Smooth muscle cell of the coronary artery (primary cell): ENCODE measurements at places on chromosomes 4 and X. TPM values are rescaled to one million over a fixed set of nuclear protein-coding genes. Genes with fewer than 3 reads are reported as not detected.

UTP3 gene
- total RNA-seq = 17.0 and 20.1 TPM in 2 replicates

GRID2 gene
- not detected in 2 replicates for total RNA-seq

CT55 gene
- total RNA-seq = not detected in 2 replicates

ZNF280C gene
- 1.4 and 1.7 TPM in 2 replicates for total RNA-seq

WAS gene
- 0.23 TPM in 1 of 2 replicates, not detected in the other for total RNA-seq

ZNF674 gene
- 5.0 and 8.3 TPM in 2 replicates for total RNA-seq

MAGEC2 gene
- 0.23 TPM in 1 of 2 replicates, not detected in the other for total RNA-seq

CRMP1 gene
- 0.08 and 0.12 TPM in 2 replicates for total RNA-seq

LINC00632 gene
- total RNA-seq = 3.6 and 8.9 TPM in 2 replicates

MAGEB10 gene
- total RNA-seq = not detected in 2 replicates

INPP4B gene
- 8.3 and 20.2 TPM in 2 replicates for total RNA-seq

SNX25 gene
- total RNA-seq = 20.2 and 26.0 TPM in 2 replicates

CABS1 gene
- total RNA-seq = not detected in 2 replicates

SEPTIN6 gene
- total RNA-seq = 9.6 and 35.5 TPM in 2 replicates

ETDB gene
- total RNA-seq = not detected in 2 replicates

SLC2A9 gene
- 0.75 and 4.0 TPM in 2 replicates for total RNA-seq

RPS6KA6 gene
- total RNA-seq = 0.82 and 1.2 TPM in 2 replicates

SSX2B gene
- not detected in 2 replicates for total RNA-seq

FRYL gene
- total RNA-seq = 27.7 and 56.2 TPM in 2 replicates

GYG2 gene
- 1.1 and 4.9 TPM in 2 replicates for total RNA-seq

PTCHD1 gene
- total RNA-seq = not detected in 2 replicates

DUX4 gene
- not detected in 2 replicates for total RNA-seq
